ENCODE measurements at places on chromosomes 3 and 15. TPM values are rescaled to one million over a fixed set of nuclear protein-coding genes. Genes with fewer than 3 reads are reported as not detected.

The TM4SF4 gene
- polyA plus RNA-seq = not detected

The LSM3 gene
- 31.3 TPM for polyA plus RNA-seq

The KBTBD12 gene
- polyA plus RNA-seq = not detected

DNA sequence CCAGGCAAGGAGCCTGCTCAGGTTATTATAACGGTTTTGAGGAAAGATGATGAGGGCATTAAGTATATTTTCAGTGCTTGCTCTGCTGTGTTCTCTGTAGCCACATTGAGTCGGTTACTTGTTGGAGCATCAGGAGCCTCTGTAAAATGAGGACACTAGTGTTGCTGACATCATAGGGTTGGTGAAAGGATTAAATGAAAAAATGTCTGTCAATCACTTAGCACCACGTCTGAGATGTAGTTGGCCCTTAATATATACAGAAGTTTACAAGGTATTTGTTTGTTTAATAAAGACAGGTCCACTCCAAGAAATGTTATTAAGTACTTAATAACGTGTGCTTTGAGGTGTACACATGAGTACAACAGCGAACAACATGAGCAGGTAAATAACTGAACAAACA is 735 bp upstream of the SLC25A26 start:
- no peak for DNase-seq

DNA sequence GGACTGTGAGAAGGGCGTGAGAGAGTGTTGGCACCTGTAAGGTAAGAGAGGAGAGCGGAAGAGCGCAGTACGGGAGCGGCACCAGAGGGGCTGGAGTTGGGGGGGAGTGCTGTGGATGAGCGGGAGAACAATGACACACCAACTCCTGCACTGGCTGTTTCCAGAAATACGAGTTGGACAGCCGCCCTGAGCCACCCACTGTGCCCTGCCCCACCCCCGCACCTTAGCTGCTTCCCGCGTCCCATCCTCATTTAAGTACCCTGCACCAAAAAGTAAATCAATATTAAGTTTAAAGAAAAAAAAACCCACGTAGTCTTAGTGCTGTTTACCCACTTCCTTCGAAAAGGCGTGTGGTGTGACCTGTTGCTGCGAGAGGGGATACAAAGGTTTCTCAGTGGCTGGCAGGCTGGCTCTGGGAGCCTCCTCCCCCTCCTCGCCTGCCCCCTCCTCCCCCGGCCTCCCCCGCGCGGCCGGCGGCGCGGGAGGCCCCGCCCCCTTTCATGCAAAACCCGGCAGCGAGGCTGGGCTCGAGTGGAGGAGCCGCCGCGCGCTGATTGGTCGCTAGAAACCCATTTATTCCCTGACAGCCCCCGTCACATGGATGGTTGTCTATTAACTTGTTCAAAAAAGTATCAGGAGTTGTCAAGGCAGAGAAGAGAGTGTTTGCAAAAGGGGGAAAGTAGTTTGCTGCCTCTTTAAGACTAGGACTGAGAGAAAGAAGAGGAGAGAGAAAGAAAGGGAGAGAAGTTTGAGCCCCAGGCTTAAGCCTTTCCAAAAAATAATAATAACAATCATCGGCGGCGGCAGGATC is at the start of gene SOX2:
TSS of gene SOX2 (plus strand) at position 601 of the 811 bp plus-strand sequence. CDS start 436 bp downstream, outside the sequence.
- peak; percentile 64 for DNase-seq

- peak; percentile 88 for DNase-seq
These were observed 4.4 kb upstream of the RASA2 start for GRCh38 chr3:141482245-141482922.

DNA sequence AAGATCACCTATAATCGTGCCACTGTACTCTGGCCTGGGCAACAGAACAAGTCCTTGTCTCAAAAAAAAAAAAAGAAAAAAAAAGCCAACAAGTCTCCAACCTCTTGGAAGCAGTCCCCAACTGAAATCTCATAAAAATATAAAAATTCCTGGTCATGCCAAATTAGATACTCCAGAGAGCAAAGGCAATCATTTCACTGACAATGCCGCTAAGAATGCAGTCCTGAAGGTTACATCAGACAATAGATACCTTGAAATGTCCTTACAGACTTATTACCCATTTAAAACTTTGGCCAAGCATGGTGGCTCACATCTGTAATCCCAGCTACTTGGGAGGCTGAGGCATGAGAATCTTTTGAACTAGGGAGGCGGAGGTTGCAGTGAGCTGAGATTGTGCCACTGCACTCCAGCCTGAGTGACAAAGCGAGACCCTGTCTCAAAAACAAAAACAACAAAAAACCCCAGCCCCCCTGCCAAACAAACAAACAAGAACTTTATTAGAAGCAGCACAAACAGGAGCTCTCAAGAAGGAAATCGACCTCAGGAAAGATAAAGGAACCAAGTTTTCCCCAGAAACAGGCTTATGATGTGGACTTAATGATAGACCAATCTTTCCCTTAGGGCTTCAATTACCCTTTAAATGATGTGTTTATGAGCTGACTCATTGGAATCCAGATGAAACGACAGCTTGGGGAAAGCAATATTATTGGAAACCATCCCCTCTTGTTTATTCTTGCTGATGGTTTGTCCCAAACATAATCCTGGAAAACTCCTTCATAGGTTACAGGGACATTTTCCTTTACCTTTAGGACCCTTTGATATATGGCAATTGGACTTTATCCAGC is 53.1 kb upstream of the XCR1 start:
- no peak for DNase-seq

DNA sequence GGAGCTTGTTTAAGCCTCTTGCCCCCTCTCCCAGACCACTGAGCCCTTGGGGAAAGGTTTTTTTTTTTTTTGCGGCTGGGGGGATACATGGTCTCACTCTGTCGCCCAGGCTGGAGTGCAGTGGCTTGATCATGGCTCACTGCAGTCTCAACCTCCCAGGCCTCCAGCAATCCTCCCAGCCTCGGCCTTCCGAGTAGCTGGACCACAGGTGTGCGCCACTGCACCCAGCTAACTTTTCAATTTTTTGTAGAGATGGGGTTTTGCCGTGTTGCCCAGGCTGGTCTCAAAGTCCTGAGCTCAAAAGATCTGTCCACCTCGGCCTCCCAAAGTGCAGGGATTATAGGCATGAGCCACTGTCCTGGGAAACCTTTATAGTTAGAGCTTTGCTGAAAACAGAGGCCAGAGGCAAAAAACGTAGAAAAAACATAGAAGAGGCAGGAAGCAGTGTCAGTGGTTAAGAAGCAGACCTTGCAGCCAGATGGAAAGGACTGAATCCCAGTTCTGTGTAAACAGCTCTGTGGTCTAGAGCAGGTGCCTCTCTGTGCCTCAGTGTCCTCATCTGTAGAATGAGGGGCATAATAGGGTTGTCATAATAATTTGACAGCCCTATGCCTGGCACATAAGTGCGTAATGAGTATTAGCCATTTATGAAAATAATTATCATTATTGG is 33.1 kb downstream of the CMTM7 start:
- no peak for DNase-seq

DNA sequence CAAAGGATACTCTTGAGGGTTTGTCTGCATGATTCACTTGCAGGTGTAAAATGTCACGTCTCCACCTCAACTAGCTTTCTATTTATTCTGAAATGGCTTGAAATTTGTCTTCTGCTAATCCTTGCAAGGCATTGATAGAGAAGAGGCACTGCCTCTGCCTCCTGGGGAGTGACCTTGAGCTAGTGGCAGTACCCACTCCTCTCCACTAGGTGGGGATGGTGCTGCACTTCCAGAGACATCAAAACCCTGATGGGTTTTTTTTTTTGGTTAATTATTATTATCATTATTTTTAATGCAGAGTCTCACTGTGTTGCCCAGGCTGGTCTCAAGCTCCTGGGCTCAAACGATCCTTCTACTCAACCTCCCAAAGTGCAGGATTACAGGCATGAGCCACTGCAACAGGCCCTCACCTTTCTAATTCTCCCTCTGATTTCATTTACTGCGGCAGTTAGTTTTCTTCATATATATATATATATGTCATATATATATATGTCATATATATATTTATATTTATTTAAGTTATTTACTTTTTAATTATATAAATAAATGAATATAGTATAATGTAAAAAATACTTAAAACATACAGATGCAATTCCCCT is 117.6 kb upstream of the EIF1B start:
- DNase-seq = no peak

Measured in foreskin keratinocyte (primary cell).